ENCODE measurements at places on chromosomes 1 and 21.

GRCh38 chr1:201542309-201543035 is 3.5 kb downstream of the NAV1 start:
- no peak for DNase-seq

GRCh38 chr1:232880354-232880753 is 70.1 kb upstream of the NTPCR start:
- no peak for DNase-seq

DNA sequence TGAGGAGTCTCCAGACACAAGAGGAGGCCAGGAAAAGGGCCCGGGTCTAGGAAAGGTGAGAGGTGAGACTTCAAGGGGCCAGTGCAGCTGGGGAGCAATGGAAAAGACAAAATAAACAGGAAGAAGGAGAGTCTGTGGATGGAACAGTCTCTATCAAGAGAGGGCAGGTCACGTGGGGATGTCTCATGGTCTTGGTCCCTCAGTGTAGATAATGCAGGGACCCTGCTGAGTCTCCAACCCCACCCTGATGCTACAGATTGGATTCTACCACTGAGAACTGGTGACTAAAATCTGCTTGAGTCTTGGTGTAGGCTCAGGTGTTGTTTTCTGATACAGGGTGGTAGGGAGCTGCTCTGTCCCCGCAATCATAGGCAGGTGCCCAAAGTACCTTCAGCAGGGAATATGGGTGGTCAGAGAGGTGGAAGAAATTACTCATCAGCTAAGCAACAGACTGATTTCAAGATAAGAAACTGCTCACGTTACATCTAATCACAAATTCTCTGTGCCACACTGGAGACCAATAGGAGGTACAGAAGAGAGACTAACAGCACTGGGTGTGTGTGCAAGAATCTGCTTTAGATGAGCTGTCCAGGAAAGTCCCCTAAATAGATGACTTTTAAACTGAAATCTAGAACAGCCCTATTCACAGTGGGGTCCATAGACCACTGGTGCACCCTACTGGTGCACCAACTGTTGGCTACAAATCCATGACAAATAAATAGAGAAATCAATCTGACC is 101.5 kb upstream of the TLR5 start:
- no peak for DNase-seq

DNA sequence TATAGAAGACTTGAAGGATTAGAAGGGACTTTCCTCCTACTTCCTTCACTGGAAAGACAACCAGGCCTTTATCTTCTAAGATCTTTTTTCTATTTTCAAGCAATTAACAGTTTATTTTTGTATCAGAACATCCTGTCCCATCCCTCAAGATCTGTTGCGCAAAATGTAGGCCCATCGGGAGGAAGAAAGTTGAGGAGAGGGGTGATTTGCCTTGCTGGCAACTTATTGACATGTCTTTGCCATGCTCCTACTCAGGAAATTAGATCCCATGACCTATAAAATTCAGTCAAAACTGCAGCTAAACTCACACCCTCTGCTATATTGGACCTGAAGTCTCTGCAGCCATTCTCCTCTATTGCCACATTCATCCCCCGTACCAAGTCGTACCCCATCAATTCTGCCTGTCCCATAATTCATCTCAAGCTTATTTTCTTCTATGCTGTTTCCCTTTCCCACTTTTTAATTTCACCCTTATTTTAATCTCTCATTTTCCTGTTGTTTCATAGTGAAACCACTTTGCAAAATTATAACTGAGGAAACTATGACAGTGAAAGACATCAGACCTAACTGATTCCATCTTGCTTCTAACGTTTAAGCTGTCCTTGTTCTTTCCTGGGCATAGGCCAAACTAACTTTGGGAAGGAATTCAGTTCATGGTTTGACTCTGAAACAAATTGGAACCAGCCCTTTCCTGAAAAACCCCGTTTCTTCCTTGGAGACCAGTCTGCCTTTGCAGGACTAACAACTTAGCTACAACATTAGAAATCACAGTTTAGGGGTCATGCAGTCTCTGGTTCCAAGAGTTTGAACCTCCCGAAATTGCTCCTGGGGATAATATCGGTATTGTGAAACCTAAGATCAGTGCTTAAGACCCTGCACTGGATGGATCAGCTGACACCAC is 195.7 kb upstream of the PTBP2 start:
- no peak for DNase-seq

- DNase-seq = no peak
These were observed 149.4 kb downstream of the RERE start for GRCh38 chr1:8667869-8668594.

GRCh38 chr1:179798213-179798863 is 55.2 kb downstream of the FAM163A start:
- DNase-seq = no peak

GRCh38 chr1:37100310-37100709 is 66.0 kb upstream of the GRIK3 start:
- DNase-seq = no peak

- DNase-seq = no peak
These were observed 4.0 kb downstream of the FGR start for GRCh38 chr1:27630859-27631491.

DNA sequence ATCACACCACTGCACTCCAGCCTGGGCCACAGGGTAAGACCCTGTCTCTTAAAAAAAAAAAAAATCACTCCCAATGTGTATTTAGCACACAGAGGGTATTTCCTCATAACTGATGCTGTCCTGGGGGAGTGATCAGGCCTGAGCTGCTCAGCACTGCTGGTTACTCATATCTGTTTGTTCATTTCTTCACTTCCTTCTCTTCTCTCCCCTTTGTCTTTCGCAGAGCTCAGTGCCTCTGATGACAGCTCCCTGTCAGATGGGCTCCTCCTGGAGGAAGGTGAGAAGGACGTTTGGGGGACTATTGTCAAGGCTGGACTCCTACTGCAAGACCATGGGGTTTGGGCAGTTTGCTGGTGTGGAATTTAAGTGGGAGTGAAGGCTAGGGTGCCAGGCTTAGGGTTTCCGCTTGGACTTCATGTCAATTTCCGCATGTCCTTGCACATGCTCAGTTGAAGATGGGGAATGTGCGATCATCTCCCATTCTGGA is 13.0 kb downstream of the INAVA start:
- DNase-seq = no peak

- DNase-seq = no peak
These were observed 39.2 kb downstream of the EPHA2 start for GRCh38 chr1:16116625-16117024.

DNA sequence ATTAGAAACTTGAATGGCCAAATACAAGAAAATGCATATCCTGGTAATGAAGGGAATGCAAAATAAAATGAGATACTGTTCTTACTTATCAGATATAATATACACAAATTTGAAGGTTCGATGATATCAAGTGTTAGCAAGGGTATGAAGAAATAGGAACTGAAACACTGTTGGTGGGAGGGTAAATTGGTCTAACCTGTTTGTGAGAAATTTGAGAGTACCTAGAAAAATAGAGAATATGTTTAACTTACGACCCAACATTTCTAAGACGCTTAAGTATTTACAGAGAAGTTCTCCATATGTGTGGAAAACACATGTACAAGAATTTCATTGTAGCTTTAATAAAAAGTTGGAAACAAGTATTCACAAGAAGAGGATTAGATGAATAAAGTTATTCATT is 25.9 kb downstream of the ATG4C start:
- no peak for DNase-seq

GRCh38 chr21:42472521-42472920 is 23.5 kb downstream of the RSPH1 start:
- no peak for DNase-seq

GRCh38 chr1:216057063-216057462 is 366.2 kb downstream of the USH2A start:
- DNase-seq = no peak

DNA sequence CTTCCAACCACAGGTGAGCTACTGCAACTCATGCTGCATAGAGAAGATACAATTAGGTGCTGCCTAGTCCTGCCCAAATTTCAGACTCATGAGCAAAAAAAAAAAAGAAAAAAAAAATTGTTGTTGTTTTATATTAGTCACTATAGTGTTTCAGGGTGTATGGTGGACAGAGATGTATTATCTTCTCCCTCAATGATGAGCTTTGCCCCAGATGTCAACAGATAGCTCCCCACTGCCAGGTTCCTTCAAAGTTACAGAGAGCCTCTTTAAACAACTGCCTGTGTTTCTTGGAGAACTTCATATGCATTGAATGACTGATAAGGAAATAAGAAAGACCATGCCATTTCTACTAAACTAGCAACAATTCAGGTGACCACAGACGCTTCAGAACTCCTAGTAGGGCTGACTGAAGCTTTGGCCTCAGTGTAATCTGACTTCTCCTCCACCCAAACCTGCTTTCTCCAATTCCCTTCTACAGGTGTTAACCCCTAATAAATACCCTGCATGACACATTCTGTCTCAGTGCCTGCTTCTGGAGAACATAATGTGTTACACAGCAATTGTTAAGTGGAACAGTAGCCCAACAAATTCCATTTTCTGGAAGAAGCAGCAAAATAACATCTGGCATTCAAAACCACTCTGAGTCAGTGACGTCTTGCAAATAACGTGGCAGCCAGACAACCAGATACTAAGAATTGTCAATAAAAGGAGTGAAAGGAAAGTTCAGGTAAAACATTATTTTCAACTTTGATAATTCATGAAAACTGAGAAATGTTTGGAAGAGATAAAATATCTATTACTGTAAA is 147.7 kb downstream of the CDC42BPA start:
- DNase-seq = no peak

GRCh38 chr1:231162297-231162969 is 575 bp downstream of the TRIM67 start:
- DNase-seq = no peak

DNA sequence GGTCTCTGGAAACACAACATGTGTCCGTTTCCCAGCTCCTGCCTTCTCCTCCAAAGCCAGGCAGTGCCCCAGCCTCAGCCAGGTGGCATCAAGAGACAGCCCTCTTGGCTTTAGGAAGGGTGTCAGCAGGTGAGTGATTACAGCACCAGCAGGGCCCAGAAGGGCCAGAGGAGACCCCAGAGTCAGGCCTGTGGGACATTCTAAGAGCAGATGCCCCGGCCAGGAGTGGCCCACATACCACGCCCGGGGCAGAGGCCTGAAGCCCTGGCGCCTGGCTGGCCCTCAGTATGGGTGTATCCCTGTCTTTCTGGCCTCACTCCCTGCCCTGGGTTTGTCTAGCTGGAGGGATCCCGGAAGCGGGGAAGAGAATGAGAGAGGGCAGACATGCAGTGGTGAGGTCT is 109.2 kb downstream of the CASZ1 start:
- DNase-seq = no peak

- DNase-seq = no peak
These were observed 1.4 kb downstream of the LCE1F start for GRCh38 chr1:152776361-152776760.

DNA sequence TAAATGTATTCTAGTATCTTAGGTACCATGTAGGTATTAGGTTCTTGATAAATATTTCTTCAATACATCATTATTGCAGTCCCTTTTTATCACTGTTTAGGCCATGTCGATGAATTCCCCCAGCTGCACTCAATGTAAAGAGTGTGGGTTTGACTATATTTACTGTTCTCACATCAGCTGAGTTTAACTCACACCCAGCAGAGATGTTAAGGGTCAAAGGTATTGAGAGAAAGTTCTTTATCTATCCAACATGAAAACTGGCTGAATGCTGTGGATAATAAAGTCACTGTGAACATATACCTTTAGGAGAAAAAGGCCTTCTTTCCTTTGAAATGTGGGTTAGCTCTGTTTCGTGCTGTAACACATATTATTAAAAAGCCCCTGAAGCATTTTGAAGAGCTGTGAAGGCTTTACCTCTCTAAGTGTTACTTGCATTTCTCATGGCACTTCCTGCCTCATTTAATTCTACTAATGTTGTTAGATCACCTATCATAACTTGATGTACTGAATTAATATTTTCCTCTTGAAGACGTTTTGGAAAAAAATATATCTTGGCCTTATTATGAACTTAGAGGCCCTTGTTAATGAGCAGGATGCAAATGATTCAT is 19.1 kb upstream of the LYST start:
- no peak for DNase-seq

DNA sequence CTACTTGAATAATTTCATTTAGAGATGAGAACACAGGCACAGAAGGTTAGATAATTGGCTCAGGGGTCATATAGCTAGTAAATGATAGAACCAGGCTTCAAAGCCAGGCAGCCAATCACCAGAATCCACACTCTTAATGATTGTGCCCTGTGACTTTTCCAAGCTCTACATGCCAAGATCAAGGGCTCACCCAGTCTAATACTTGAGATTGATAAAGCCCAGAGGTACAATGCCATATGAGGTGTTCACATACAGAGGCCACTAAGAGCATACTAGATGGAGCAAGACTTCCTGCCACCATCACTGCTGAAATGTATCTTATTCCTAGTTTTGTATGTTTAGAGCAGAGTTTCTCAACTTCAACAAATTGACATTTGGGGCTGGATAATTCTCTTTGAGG is 40.9 kb upstream of the MCOLN3 start:
- no peak for DNase-seq

DNA sequence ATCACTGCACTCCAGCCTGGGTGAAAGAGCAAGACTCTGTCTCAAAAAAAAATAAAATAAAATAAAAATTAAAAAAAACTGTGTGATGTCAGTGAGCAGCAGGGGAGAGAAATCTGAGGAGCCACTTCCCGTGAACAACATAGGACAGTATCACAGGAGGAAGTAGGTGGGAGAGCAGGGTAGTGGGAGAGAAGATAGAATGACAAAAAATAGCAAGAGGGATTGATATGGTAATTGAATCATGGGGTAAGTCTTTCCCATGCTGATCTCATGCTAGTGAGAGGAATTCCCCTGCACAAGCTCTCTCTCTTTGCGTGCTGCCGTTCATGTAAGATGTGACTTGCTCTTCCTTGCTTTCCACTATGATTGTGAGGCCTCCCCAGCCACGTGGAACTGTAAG is 81.6 kb upstream of the PBX1 start:
- no peak for DNase-seq

DNA sequence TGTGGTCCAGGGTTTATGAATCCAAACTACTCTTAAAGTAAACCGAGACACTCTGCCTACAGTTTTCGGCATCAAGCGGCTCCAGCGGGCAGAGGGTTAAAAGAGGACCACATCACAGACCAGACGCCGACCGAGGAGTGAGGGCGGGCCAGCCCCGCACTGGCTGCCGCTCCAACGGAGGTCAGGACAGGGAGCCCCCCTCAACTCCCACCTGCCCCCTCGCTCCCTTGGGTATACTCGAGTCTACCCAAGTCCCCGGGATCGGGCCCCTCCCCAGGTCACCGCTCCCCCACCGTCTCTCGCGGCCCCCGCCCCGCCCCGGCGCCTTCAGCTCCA is 312 bp downstream of the ARNT start:
- DNase-seq = no peak

DNA sequence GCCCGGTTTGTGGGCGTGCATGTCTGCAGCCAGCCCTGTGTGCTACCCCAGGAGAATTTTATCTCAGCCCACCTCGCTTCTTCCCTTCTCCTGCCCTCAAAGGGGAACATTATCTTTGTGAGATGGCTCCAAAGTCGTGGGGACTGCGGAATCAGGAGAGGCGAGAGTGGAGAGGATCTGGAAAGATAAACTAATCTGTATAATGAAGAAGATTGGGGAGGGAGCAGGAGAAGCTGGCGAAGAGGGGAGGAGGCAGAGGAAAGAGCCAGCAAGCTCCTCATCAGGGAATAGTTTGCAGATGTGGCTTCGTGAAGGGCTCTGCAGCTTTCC is 310.3 kb downstream of the MATN1 start:
- no peak for DNase-seq

Measured in stimulated activated CD4-positive, alpha-beta T cell treated with anti-CD3 and anti-CD28 coated beads, Interleukin-2, amount 100 ng/mL, for 4 hours (primary cell).